IMR-90 (cell line): ENCODE measurements at places on chromosomes 4 and X. TPM values are rescaled to one million over a fixed set of nuclear protein-coding genes. Genes with fewer than 3 reads are reported as not detected.
A peak's percentile ranks its signal among the peaks of the same experiment; 100 is the strongest.

DNA sequence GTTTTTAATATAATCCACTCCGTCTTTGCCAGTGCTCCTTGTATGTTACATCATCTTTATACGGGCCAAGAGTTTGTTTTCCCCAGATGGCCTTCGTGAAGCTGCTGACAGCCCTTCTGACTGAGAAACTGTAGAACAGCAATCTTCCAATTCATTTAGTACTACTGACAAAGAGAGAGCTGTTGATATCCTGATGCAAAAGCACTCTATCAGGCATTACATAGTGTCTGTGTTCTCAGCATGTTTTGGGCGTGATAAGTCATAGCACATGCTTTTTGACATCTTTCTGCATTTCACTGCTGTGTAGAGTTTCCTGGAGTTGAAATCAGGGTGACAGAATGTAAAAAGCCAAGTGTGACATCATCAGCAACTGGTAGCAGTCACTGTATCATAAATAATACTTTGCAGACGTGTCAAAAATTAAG is 746.3 kb upstream of the FAM241A start:
- DNase-seq: peak; percentile 17
- H3K27me3 ChIP-seq: no peaks in the 10 kb centered on the region
- no peak overlapping the region for H3K27ac ChIP-seq
- peaks cover 1% of the 10 kb centered on the region; the same call in 1 of the 2 replicates for H3K4me1 ChIP-seq
- H3K4me3 ChIP-seq: no peak overlapping the region

DNA sequence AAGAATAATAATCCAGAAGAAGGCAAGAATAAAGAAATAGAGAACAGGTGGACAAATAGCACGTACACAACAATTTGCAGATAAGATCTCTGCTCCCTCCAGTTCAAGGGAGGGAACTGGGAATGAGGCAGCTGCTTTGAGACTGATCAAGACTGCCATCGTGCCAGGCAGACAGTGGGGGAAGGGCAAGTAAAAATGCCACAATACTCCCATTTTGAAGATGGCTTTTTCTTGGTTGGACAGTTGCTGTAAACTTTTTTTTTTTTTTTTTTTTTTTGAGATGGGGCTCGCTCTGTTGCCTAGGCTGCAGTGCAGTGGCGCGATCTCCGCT is 17.2 kb downstream of the USP11 start:
- H3K27ac ChIP-seq: no peak overlapping the region
- H3K4me1 ChIP-seq: no peaks in the 10 kb centered on the region
- DNase-seq: no peak
- H3K27me3 ChIP-seq: peaks cover 16% of the 10 kb centered on the region

GRCh38 chrX:150364347-150365050 is 1.4 kb downstream of the MAMLD1 start:
- peak; percentile 6 for DNase-seq
- no peaks in the 10 kb centered on the region for H3K27me3 ChIP-seq
- H3K27ac ChIP-seq: peak overlapping the region; percentile 92
- no peaks in the 10 kb centered on the region for H3K36me3 ChIP-seq

DNA sequence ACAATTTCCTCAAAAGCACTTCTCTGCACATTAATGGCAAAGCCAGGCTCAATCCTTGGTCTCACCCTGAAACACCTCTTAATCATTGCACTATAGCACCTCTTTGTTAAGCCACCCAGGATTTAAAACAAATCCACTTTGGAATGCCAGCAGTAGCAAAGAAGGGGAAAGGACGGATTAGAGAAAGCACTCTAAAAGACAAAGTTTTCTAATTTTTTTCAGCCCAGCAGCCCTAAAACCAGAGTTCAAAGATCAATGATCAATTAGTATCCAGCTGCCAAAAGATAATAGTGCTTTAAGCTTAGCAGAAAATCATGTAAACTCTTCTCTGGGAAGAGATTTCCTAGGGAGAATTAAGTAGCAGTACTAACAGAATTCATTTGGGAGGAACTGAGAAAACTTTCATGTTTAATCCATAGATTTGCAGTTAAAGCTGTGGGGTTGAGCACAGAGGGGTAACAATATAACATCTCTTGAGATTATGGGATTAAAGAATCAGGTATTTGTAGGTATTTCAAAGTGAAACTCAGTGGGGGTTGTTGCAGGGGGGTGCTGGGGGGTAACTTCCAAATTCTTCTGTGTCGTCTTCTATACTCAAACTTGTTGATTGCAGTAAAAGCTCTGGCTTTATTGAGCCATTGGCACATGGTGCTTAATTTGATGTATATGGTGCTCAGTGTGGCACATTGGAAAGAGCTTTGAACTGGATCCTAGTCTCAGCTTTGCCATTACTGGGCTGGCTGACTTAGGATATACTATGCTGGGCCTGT is 61.8 kb downstream of the LRRC66 start:
- H3K36me3 ChIP-seq: no peaks in the 10 kb centered on the region
- DNase-seq: no peak
- no peaks in the 10 kb centered on the region for H3K4me1 ChIP-seq
- H3K4me3 ChIP-seq: no peak overlapping the region

GRCh38 chrX:646796-647195 is 16.2 kb downstream of the SHOX start:
- H3K4me1 ChIP-seq: no peaks in the 10 kb centered on the region
- no peaks in the 10 kb centered on the region for H3K27me3 ChIP-seq
- no peak overlapping the region for H3K4me3 ChIP-seq
- H3K36me3 ChIP-seq: no peaks in the 10 kb centered on the region

- no peaks in the 10 kb centered on the region for H3K27me3 ChIP-seq
- no peak for DNase-seq
- no peak overlapping the region for H3K4me3 ChIP-seq
- H3K27ac ChIP-seq: no peak overlapping the region
- no peaks in the 10 kb centered on the region for H3K36me3 ChIP-seq
Observed at GRCh38 chrX:65811558-65812228, 144.2 kb downstream of the MSN start.

DNA sequence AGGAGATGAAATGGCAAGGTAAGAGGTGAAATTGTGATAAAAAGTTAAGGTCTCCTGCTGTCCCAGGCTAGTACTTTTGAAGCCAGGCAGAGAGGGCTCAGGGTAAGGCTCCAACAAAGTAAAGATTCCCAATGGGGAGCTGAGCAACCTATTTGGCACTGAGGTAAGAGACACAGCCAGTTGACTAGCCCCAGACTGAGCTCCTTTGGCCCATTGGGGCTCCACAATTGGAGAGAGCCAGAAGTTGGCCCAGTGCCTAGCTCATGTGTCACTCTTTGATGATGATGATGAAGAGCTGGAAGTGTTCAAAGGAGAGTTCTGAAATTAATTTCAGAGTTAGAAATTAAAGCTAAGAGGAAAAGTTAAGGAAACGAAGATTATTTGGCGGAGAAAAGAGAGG is 94.6 kb downstream of the RLIM start:
- no peak for DNase-seq
- H3K27me3 ChIP-seq: no peaks in the 10 kb centered on the region
- H3K36me3 ChIP-seq: no peaks in the 10 kb centered on the region
- peaks cover 5% of the 10 kb centered on the region; the same call in 1 of the 2 replicates for H3K4me1 ChIP-seq
- H3K27ac ChIP-seq: no peak overlapping the region

GRCh38 chr4:89009761-89010369 is 47.1 kb downstream of the FAM13A start:
- peaks cover 11% of the 10 kb centered on the region; the same call in 1 of the 2 replicates for H3K36me3 ChIP-seq
- no peak overlapping the region for H3K4me3 ChIP-seq
- DNase-seq: no peak
- H3K27me3 ChIP-seq: no peaks in the 10 kb centered on the region

DNA sequence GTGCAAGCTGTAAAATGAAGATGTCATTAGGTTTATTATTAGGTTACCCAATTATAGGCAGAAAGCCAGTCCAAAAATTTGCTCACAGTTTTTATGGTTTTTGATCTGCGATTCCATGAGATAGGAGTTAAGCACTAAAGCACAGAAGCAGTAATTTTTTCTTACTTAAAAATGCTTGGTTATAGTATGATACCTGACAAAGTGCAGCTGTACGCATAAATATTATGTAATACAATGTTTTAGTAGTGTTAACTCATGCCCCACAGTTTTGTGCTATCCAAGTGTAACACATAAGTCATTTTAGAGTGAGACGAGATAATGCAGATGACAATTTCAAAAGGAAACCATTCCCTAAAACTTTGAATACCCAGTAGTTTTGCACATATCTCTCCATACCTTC is 357.8 kb downstream of the TMA16 start:
- no peaks in the 10 kb centered on the region for H3K27me3 ChIP-seq
- DNase-seq: no peak
- H3K27ac ChIP-seq: no peak overlapping the region
- no peaks in the 10 kb centered on the region for H3K4me1 ChIP-seq
- no peaks in the 10 kb centered on the region for H3K36me3 ChIP-seq
- H3K4me3 ChIP-seq: no peak overlapping the region

DNA sequence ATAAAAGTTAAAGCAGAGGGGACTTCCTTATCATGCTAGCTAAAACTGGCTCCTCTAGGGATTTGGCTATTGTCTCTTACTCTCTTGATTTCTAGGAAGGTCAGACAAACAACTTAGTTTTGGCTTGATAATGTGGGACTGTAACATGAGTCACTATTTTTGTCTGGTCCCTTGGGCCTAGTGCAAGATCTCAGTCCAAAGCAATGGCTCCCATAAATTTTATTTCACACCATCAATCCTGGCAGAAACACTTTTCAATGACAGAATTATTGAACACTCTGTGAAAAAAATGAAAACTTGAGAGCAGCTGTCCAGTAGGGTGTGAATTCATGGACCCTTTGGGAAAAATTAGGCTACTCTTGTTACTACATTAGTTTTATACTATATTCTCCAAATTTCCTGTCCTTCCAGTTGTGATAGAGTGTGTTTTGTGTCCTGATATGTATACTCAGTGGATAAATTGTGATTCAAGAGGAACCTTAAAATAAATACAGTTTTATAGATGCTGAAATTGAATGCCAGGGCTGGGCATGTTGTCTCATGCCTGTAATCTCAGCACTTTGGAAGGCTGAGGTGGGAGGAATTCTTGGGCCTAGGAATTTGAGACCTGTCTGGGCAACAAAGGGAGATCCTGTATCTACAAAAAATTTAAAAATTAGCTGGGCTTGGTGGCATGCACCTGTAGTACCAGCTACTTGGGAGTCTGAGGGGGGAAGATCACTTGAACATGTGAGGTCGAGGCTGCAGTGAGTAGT is 10.8 kb upstream of the SNCA start:
- DNase-seq: no peak
- no peaks in the 10 kb centered on the region for H3K4me1 ChIP-seq
- H3K36me3 ChIP-seq: no peaks in the 10 kb centered on the region
- H3K4me3 ChIP-seq: no peak overlapping the region
- H3K27ac ChIP-seq: no peak overlapping the region

DNA sequence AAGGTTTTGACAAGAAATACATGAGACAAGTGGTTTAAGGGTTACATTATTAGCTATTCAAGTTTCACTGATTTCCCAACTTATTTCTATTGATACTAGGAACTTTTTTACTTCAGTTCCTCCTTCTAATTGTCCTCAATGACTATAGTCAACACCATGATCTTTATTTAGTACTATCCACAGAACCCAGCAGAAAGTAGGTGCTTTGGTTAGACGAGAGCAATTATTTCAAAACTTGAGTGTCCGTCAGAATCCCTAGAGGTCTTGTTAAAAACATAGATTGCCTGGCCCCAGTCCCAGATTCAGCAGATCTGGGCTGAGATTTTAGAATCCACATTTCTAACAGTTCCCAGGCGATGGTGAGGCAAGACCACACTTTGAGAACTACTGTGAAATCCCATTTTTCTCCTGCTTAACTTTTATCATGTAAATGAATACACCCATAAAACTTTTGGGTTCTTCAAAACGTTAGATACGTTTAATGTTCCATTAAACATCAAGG is 17.9 kb downstream of the EXOC1 start:
- H3K36me3 ChIP-seq: peaks cover 21% of the 10 kb centered on the region
- H3K27me3 ChIP-seq: no peaks in the 10 kb centered on the region
- no peaks in the 10 kb centered on the region for H3K4me1 ChIP-seq
- no peak for DNase-seq

- H3K36me3 ChIP-seq: no peaks in the 10 kb centered on the region
- no peaks in the 10 kb centered on the region; the same call in 1 of the 2 replicates for H3K27me3 ChIP-seq
- DNase-seq: peak; percentile 1
- no peak overlapping the region for H3K27ac ChIP-seq
- no peaks in the 10 kb centered on the region for H3K4me1 ChIP-seq
Observed at GRCh38 chr4:108303488-108304177, 134.9 kb upstream of the LEF1 start.

- no peaks in the 10 kb centered on the region for H3K36me3 ChIP-seq
- no peak overlapping the region for H3K4me3 ChIP-seq
- H3K27me3 ChIP-seq: no peaks in the 10 kb centered on the region
- no peaks in the 10 kb centered on the region for H3K4me1 ChIP-seq
- DNase-seq: no peak
Observed at GRCh38 chr4:42711496-42711895, 54.6 kb upstream of the ATP8A1 start.

- H3K27ac ChIP-seq: no peak overlapping the region
- DNase-seq: no peak
- no peaks in the 10 kb centered on the region for H3K4me1 ChIP-seq
- no peaks in the 10 kb centered on the region for H3K36me3 ChIP-seq
- no peaks in the 10 kb centered on the region for H3K27me3 ChIP-seq
- no peak overlapping the region for H3K4me3 ChIP-seq
Observed at GRCh38 chr4:63049278-63049677, 1360.0 kb downstream of the TECRL start.

DNA sequence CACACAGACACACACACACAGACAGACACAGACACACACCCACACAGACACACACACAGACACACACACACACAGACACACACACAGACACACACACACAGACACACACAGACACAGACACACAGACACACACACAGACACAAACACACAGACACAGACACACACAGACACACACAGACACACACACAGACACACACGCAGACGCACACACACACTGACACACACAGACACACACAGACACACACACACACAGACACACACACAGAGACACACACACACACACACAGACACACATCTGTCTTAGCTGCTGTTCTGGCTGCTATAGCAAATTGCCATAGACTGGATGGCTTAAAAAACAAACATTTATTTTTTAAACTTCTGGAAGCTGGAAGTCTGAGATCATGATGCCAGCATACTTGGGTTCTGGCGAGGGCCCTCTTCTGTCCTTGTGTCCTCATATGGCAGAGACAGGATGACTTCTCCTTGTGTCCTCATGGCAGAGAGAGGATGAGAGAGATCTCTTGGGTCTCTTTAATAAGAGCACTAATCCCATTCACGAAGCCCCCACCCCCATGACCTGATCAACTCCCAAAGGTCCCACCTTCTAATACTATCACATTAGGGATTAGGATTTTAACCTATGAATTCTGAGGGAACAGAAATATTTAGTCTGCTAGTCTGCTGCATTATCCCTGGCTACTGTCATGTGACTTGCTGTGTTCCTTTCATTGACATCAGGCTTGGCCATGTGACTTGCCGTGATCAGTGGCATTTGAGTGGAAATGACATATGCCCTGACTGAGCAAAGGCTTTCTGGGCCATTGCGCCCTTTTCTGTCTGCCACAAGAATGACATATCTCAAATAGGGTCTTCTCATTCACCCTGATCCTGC is 32.7 kb upstream of the RASGEF1B start:
- peaks cover 17% of the 10 kb centered on the region for H3K27me3 ChIP-seq
- no peak overlapping the region for H3K4me3 ChIP-seq
- DNase-seq: no peak
- no peak overlapping the region for H3K27ac ChIP-seq

- no peaks in the 10 kb centered on the region for H3K36me3 ChIP-seq
- no peak overlapping the region for H3K4me3 ChIP-seq
- DNase-seq: no peak
- H3K27me3 ChIP-seq: no peaks in the 10 kb centered on the region
Observed at GRCh38 chrX:35826503-35826902, 28.4 kb downstream of the MAGEB16 start.

The DCAF8L2 gene
- not detected in 2 replicates for total RNA-seq

The FMR1NB gene
- not detected in 2 replicates for total RNA-seq

The FATE1 gene
- total RNA-seq: not detected in 2 replicates

The SYP gene
- under 0.01 TPM in 1 of 2 replicates, not detected in the other for total RNA-seq

The TMPRSS11F gene
- not detected in 2 replicates for total RNA-seq

The GABRB1 gene
- total RNA-seq: 16.1 and 16.4 TPM in 2 replicates

The REELD1 gene
- not detected in 2 replicates for total RNA-seq

The IGFBP7 gene
- total RNA-seq: 33.2 and 34.2 TPM in 2 replicates

The PTTG2 gene
- not detected in 2 replicates for total RNA-seq

The ITM2A gene
- total RNA-seq: not detected in 2 replicates
